Fibroblast of skin of left biceps (primary cell): ENCODE measurements at places on chromosomes 5 and 9.

- DNase-seq: no peak
Measured at GRCh38 chr9:97935276-97935675, 2.7 kb downstream of the HEMGN start.

- no peak for DNase-seq
Measured at GRCh38 chr9:10274175-10274574, 338.6 kb downstream of the PTPRD start.

GRCh38 chr9:134325096-134325812 is 1.0 kb upstream of the RXRA start:
- DNase-seq: no peak

DNA sequence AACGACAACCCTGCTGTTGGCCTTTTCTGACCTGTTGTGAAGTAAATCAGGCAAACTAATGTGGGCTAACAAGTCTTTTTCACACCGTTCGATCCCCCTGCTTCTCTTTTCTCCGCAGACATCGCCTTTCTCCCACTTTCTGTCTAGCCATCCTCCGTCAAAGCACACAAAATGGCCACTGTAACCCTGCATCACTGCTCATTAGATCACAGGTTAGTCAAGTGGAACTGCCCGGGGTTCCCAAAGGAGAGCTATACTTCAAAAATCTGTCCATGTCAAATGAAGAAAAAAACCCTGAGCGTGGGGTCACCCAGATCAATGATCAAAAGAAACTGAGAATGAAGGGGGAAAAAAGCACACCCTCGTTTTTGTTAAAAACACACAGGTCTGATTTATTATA is 212.1 kb downstream of the ARL15 start:
- no peak for DNase-seq

DNA sequence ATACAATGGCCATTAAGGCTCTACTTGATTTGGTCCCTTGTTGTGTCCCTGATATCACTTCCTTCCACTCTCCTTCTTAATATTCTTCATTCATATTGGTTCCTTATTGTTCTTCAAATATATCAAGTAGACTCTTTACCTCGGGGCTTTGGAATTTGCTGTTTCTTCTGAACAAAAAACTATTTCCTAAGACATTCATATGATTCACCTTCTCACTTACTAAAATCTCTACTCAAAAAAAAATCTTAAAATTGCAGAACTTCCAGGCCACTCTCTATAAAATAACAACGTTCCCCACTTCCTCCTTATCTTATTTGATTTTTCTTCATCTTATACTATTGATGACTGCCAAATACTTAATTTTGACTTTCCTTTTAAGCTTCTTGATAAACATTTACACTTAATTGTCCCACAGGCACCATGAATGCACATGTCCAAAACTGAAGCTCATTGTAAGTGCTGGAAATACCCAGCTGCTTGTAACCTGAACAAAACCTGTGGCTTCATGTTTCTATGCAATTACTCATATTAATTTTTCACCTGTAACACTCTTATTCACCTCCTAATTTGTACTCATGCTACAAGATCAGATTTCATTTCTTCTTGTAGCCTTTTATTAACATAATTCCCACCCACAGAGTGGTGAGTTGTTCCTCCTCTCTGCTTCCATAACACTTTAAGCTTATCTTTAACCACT is 58.4 kb upstream of the NUDT12 start:
- DNase-seq: no peak

DNA sequence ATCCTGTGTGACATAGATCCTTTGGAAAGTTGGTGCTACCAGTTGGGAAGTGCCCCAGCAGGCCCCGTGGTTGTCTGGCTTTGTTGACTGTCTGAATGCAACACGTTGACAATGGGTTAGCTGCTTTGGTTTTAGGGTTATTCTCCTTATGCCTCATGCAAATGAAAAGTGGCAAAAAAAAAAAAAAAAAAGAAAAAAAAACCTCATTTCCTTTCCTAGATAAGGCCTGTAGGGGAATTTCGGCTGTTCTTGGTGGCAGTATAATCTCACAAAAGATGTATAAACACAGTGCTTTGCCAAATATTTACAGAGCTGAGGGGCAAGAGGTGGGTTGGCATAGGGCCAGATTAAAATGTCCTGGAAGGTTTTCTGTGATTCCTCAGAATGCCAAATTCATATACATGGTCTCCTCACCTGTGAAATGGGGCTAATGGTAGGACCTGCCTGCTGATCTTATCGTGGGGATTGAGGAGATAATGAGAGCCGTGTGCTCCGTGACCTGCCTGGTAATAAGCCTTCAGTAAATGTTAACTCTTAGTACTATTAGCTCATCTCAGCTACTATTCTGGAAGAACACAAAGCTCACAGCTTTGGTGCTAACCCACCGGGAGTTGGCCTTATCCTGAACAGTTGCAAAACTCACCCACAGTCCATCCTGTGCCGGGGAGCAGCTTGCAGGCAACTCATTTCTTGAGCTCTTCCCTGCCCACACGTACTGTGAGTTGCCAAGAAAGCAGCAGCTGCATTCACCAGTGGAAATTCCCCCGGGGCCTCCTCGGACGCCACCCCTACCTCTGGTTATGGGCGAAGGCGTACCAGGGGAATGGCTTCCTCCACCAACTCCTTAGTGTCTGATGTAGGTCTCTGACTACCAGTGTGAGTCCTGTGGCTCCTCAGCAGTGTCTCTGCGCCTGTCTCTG is 220.3 kb downstream of the NR3C1 start:
- no peak for DNase-seq

GRCh38 chr9:69571032-69571431 is 101.1 kb downstream of the APBA1 start:
- DNase-seq: no peak

DNA sequence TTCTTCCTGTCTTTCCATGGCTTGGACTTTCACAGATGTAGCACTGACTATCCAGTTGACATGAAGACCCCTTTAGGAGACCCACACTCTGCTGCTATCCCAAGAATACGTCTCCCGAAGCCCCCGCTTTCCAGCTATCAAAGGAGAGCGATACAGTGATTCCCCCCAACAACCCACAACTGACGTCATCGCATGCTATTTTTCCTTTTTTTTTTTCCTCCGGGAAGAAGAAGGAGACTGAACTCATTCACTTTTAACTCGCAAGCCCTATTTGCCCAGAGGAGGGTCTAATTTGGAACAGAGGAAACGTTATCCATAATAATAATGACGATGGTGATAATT is 2.1 kb downstream of the PAPPA start:
- no peak for DNase-seq

DNA sequence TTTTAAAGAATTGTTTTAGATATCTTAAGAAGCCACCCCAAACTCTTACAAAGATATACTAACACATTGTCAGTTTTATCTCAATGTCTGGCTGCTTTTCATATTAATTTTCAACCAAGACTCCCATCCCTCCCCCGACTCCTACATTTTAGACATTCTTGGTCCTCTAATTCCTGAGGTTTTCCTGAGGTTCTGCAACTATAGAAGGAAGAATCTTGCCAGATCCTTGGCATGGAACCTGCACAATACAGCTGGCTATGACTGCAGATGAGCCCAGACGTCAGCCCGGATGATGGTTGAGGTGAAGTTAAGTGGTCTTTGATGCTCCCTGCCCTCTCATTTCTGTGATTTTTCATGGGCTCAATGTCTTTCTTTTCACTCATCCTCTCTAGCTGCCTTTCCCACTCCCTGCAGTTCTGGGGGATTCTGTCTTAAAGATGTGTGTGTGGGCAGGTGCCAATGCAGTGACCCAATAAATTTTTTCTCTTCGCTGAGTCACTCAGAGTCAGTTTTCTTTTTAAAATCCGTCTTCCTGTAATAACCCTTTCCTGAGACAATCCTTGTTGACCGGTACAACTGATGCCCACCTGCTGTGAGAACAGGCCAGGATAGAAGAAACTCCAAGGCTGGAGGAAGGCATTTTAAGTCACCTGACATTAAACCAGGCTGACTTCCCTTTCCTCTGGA is 237.8 kb upstream of the GAS1 start:
- DNase-seq: peak; percentile 74

GRCh38 chr5:64765804-64766504 is 2.5 kb downstream of the SREK1IP1 start:
- no peak for DNase-seq

DNA sequence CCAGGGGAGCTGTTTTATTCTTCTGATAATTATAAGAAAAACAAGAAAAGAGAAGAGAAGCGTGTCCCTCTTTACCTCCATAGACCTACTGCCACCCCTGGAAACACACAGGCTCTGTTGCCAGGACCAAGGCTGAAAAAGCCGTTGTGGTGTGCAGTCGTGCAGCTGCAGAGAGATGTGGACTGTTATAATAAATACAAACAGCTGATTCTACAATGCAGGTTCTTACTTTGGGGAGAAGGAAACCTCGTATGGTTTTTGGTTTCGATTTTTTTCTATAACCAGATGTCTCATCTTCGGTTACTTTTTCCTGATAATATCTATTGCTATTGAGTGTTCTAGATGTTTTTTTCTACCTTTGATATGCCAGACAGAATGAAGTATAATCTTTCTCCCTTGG is 28.1 kb downstream of the FYB1 start:
- DNase-seq: no peak

GRCh38 chr5:17294639-17295311 is 77.3 kb downstream of the BASP1 start:
- DNase-seq: no peak

DNA sequence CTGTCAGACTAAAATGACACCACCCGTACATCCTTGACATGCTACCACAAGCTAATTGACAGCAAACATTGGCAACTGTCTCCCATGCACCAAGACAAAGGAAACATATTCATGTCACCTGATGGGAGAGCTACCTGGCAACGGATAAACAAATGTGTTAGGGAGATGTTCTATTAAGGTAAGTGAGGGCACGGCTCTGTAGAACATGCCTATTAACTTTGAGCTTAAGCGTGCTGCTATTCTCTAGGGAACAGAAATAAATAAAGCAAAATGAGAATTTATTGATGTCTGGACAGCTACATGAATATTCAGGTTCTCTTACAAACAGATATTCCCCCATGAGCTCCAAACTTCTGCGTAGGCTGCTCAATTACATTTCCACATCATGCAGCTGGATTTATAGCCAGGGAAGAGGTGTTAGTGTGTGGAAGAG is 361.4 kb upstream of the RFX3 start:
- DNase-seq: no peak

- DNase-seq: no peak
Measured at GRCh38 chr9:121357011-121357410, 13.0 kb downstream of the STOM start.

DNA sequence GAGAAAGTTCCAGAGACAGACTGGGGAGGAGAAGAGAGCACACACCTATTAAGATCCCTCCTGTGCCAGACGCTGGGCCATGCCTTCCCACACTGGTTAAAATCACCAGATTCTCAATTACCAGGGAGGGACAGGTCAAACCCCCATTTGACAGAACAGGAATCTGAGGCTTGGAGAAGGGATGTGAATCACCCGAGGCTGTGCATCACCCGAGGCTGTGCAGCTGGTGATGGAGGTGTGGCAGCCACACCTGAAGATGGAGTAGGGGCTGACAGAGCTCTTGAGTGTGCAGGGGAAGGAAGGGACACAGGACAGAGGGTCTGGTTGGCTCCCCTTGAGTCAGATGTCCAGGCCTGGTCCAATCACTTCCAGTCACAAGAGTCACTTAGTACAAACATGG is 70.6 kb downstream of the LMX1B start:
- no peak for DNase-seq

- DNase-seq: no peak
Measured at GRCh38 chr9:98323051-98323830, 67.8 kb upstream of the TBC1D2 start.

- no peak for DNase-seq
Measured at GRCh38 chr9:96230002-96230401, 72.0 kb downstream of the HSD17B3 start.

DNA sequence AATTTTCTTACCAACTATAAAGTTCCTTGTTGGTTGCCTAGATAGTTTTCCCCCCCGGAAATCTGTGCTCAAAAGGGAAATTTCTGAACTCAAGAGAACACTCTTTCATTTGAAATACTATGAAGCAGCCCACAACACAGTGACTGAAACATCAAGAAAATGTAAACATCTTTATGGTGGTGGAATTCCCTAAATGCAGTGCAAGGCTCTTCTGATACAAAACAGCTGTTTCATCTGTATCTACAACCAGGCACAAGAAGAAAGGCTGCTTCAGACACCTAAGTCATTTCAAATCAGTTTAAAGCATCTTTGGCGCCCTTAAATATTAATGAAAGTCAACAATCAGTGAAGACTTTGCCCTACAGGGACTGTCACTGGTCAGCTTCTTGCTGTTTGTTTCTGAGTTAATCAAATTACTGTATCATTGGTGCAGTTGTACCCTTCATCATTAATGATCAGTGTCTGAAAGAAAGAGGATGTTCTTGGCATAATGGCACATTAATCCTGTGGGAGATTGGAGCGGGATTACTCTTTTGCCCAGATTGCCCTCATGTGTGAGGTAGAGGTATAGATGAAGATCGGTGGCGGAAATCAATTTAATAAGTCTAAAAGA is 947.0 kb downstream of the NR2F1-AS1 start:
- DNase-seq: no peak

- no peak for DNase-seq
Measured at GRCh38 chr5:174725261-174725990, 1.0 kb downstream of the MSX2 start.

GRCh38 chr5:74382987-74383593 is 257.4 kb downstream of the ENC1 start:
- DNase-seq: peak; percentile 46

DNA sequence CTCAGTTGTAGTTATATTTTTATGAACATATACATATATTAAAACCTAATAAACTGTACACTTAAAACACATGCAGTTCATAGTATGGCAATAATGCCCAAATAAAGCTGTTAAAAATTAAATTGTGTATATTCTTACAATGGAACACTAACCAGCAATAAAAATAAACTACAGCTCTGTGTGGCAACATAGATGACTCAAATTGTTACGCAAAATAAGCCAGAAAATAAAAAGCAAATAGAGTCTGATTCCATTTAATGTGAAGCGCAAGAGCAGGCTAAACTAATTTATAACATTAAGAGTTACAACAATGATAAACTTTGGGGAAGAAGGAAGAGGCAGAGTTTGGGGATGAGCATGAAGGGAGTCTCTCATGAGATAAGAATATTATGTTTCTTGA is 597.3 kb downstream of the TLE1 start:
- no peak for DNase-seq

GRCh38 chr5:116652196-116652729 is 77.6 kb upstream of the SEMA6A start:
- DNase-seq: peak; percentile 47

DNA sequence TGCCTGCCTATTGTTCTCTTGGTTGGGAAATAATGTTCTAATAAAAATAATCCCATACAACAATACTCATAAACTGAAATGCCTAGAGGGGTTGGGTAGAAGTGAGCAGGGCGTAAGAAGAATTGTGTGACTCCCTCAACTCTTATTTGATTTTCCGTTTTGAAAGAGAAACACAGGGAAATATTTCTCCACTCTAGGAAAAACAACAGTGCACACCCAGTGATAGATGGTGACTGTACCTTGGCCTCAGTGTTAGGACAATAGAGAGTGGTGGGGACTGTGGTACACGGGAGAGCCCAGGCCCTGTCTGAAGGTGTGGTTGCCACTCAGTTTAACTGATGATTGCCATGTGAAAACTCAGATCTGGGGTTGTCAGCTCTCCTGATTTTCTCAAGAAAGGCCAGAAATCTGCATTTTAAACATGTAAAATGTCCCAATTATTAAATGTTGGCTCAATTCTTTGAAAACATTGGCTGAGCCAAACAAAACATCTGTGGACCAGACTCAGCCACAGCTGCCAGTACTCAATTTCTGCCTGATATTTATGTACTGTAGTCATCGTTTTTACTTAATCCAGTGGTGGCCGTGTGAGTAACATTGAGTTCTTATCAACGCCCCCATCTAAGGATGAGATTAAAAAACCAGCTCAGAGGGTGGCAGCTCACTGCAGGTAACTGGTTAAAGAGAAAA is 103.8 kb upstream of the ZNF618 start:
- DNase-seq: peak; percentile 37
